ENCODE measurements at places on chromosomes 13 and 19.

DNA sequence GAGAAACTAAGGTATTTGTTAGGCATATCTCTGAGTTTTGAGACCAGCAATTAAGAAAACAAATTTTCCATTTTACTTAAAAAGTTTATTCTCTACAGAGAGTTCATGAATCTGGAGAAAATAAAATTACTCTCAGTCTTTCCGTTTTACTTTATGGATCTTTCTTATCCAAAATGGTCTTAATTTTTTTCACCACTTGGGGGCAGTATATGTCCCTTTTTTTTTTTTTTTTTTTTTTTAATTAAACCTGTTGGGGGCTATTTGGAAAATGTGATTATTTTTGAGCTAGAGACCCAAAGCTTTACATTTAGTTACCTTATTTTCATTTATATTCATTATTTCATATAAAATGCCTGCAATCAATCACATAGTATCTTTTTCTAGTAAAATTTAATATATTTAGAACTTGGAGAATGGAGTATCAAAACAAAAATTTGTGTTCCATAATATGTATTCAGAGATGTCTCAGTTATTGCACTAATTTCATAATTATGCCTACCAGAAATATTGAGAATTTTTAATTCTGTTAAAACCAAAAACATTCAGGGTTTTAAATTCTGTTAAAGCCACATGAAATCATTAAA, 27.1 kb downstream of the PIBF1 start:
- DNase-seq: no peak

- peak; percentile 5 for DNase-seq
These were observed 1.8 kb downstream of the HMGB1 start for GRCh38 chr13:30463787-30464495.

GRCh38 chr19:49492573-49493405, 3.4 kb upstream of the RPS11 start:
- DNase-seq: no peak

- no peak for DNase-seq
These were observed at the start of gene CEACAM5 for GRCh38 chr19:41708481-41708880. Gene CEACAM5, plus strand, starts transcription at chr19:41708626. Its CDS starts 106 bp downstream, at chr19:41708732.

DNA sequence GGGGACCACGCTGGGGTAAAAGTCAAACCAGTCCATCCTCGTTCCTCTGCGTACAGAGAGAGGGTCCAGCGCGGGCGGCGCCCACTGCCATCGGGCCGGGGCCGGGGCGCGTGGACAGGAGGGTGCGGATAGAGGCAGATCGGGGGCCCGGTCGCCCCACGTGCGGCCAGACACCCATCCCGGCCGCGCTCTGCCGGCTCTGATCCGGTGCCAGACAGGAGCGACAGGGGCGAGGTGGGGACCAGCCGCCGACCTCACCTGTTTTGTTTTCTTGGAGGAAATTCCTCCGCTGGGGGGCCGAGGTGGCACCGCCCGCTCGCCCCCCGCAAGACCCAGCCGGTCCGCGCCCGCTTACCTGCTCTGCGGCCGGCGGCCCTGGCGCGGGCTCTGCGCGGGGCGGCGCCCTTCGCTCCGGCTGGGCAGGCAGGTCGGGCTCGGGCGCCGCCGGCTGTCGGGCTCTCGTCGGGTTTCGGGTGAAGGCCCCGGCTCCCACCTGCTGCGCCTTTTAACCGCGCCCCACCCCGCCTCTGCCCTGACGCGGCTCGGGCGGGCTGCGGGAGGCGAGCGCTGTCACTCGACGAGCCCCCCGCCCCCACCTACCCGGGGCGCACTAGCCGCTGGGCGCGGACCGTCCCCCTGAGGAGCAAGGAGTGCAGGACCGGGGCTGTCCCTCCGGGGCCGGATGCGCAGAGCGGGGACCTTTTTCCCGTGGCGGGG, at the start of gene GJB6:
Gene GJB6, minus strand, starts transcription at position 481 of the 717 bp plus-strand sequence. CDS start 8,839 bp downstream, outside the sequence.
- no peak for DNase-seq

Data from C1 segment of cervical spinal cord (tissue), 14 donors.